ENCODE measurements at places on chromosomes 6 and 20.
A peak's percentile ranks its signal among the peaks of the same experiment; 100 is the strongest.

GRCh38 chr6:121653624-121654008 is 218.2 kb downstream of the GJA1 start:
- no peak for DNase-seq

- DNase-seq = no peak
Observed at GRCh38 chr6:373773-374724, 17.5 kb upstream of the IRF4 start.

GRCh38 chr6:6942831-6943230 is 164.9 kb upstream of the RREB1 start:
- DNase-seq = peak; percentile 4

GRCh38 chr20:21498195-21498594 is 15.7 kb downstream of the NKX2-2 start:
- DNase-seq = no peak

DNA sequence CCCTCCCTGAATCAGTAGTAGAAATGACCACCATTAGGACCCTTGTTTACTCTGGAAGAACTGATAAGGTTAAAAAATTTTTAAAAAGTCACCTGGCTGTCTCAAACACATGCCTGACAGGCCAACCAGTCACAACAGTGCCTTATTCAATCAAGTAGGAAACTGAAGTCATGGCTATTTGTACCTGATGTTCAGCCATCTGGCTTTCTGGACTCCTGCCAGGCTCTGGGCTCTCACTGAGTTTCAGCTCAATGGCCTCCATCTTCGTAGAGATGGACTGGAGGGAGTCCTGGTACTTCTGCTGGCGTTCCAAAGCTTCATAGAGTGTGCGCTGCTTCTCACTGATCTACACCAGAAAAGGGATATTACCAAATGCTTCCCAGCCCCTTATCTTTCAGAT is 343.8 kb downstream of the SYNE1 start:
- DNase-seq = no peak

DNA sequence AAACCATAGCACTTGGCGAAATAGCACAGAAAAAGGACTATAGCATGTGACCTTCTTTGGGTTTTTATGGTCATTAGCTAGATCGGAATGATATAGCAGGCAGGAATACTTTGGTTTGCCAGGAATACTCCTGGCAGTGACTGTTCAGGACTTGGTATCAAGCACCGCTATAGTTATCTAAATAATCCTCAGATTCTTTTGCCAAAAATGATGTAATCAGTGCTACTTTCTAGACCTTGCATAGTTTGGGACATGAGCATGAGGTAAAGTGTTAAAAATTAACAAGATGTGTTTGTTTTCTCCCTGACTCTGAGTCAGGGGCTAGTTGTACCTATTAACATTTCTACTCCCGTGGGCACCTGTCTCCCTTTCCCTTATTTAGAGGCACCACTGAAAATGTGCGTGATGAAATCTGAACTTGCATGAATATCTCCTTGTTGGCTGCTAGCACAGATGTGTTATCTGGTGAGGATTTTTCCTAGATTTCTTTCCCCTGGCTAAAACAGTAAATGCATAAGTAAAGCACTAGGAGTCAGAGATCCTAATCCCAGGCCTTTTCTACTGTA is 511.0 kb downstream of the CDKAL1 start:
- DNase-seq = no peak

- no peak for DNase-seq
Observed at GRCh38 chr6:53309059-53309900, 39.5 kb downstream of the ELOVL5 start.

GRCh38 chr20:49267327-49267726 is 10.5 kb downstream of the ZNFX1 start:
- DNase-seq = no peak

GRCh38 chr20:36888880-36889516 is 13.1 kb downstream of the TLDC2 start:
- DNase-seq = no peak

- DNase-seq = no peak
Observed at GRCh38 chr6:84249724-84250123, 22.3 kb upstream of the CEP162 start.

DNA sequence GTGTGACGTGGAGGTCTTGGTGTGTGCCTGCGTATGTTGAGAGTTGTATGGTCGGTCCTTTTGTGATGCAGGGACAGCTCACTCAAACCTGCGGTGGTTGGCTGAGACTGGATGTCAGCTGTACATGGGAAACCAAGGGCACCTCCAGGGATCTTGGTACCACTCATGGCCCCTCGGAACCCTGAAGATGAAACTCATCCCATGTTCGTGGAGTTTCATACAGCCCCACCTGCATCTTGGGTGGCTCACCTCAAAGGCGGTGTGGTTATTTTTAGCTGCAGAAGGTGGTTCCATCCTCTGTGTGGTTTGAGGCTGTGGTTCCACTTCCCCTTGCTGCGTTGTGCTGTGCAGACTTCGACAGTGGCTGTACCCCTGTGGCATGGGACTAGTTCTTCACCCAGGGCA is 52.6 kb upstream of the SLC22A1 start:
- DNase-seq = no peak

DNA sequence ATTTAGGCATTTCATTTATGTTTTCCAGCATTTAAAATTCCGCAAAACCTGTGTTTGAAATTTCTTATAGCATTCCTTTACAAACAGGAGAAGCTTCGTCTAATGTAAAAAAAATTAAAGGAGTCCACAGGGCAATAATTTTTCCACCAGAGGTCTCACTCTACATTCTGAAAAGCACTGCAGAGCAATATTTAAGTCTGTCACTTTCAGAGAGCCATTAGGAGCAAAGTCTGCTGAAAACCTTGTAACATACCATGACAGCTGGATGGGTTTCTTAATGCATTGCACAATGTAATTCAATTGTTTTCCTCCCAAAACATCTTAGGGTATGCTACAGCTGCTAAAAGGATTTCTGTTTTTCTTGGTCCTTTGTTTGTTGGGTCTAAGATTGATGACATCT is 18.0 kb downstream of the BAG2 start:
- DNase-seq = no peak

DNA sequence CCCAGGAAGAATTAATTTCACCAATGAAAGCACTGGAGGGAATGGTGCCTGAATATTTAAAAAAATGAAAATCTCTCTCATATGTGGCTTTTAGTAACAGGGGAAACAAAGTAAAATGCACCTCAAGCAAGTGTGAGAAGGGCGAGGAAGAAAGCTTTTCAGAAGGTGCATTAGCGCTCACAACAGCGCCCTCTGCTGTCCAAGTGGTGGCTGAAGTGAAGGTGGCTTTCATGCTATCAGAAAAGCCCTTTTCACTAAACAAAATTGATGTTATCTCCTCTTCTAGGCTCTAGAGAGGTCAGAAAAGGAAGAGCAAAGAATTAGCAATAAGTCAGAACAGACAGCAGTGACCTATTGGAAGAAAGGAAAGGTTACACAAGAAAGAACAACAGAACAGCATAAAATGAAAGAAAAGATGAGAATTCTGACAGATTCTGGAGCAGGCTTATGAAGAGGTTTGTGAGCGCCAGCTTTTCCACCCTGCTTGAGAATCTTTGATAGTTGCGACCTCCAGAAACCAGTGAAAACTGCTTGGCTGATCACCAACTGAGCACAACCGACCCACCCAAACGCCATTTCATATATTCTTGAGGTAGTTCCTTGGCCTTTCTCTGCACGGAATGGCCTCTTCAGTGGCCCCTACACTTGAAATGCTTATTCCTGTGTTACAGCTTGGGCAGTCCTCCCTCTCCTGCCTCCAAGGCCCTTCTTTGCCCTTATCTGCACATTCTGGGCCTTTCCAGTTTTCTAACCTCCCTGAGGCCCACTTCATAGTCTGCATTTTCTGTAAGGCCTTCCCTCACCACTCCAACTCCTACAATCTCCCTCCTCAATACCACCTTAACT is 45.3 kb downstream of the SMLR1 start:
- DNase-seq = peak; percentile 62

DNA sequence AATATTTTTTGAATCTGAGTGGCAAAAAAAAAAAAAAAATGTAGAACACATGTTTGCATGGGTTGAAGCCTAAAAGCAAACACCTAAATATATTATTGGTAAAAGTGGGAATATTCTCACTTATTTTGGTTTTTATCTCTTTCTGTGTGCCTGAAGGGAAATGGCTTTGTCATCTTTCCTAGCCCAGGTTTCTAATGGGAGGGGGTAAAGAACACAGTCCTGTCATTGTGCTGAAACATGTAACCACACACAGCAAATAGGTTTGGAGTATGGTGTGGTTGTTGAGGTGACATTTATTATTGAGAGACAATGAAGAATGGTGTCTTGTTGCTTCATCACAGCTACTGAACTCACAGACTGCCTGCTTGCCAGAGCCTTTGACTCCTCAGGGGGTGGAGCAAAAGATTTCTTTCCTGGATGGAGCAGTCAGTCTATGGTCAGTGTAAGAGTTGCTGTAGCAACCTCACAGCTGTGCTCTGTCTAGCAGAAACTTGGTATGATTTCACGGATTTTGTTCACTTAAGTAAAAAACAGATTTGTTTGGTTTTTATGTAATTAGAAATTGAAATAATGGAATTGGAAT is 70.2 kb downstream of the CEP57L1 start:
- DNase-seq = no peak

GRCh38 chr20:33009214-33010132 is 2.0 kb downstream of the BPIFB2 start:
- no peak for DNase-seq

DNA sequence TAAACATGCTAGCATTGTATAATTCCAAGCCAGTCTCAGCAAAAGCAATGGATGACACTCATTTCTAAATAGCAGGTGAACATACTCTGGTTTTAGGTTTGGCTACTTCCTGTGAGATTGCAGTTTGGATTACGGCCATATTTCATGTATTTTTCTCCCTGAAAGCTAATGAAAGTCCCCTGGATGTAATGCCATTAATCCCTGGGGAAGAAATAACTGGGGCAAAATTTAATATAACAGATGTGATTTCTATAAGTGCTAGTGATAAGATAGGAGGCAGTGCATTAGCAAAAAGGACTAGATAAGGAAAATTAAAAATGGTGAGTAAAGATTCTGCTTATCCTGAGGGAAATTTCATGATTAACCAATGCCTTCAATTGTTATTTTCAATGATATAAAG is 238.2 kb downstream of the ADGRB3 start:
- DNase-seq = no peak

DNA sequence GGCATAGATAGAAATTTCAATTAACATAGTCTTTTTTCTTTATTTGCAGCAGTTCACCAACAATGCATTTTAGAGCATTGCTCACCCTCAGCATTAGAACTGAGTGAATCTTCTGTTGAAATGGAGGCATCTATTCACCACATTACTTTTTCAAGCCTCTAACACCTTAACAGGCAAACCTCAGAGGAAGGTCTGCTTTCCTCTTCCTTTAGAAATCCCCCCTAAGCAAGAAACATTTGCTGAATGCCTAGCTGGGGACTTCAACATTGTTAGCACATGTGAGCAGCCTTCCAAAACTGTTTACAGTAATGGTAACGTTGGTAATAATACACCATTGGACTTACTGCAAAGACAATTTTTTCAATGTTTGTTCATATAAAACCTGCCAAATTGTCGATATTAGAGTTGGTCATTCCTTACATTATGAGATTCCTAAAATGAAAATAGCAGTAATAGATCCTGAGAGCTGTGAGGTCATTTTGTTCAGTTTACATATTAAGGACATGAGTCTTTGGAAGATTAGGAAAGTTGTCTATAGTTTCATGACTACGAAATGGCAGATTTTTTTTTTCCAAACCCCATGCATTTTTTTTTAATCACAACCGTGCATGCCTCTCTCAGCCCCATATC is 20.6 kb upstream of the AKIRIN2 start:
- DNase-seq = no peak

DNA sequence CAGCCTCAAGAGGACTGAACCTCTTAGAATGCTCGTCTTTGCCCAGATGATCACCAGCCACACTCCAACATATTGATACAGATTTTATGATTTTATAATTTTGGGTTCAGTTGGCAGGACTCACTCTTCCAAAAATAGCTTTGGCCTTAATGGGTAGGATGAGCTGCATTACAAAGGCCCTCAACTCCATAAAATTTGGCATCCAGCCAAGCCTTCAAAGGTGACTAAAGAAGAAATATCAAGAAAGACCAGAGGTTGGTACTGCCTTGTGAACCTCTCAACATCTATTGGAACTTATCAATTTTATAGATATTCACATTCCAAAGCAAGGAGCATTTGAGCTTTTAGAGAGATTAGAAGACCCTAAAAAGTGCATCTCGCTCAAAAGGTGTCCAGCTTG is 48.4 kb upstream of the SNAP25 start:
- no peak for DNase-seq

DNA sequence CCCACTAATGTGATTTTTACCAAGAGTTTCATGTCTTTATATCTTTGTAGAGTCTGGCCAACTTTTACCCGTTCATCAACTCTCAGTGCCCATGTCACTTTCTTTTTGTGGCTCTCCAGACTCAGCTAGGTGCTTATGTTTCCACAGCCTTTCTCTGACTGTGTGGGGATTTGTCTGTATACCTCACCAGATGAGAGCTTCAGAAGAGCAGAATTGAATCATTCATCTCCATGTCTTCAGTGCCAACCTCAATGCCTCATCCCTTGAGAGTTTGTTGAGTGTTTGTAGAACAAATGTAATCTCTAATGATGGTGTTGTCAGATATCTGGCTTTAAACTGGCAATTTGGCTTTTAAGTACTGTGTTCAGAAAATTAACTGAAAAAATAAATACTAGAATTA is 16.8 kb upstream of the CCN2 start:
- DNase-seq = no peak

DNA sequence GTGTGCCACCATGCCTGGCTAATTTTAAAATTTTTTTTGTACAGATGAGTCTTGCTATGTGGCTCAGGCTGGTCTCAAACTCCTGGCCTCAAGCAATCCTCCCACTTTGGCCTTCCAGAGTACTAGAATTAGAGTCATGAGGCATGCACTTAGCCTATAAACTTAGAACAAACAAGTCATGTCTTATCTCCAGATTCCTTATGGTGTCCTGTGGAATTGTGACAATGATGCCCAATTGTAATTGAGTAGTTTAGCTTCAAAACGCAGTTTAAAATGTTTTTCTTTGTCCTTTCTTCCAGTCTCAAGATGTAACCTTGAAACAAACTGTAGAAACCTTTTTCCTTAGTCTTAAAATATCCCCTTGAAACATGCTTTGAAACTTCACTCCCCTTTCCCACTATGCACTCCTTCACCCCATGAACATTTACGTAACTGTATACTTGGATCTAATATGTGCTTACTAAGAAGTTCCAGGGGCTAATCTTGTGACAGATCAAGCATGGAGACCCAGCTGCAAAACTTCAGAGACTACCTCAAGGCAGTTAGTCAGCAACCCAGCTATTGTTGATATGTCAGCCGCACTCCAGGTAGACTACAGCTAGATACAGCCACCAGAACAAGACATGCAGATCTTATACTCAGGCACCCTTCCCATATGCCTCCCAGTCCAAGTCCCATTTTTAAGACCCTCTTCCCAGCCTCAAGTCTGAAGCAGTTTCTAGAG is 46.2 kb downstream of the MAN1A1 start:
- DNase-seq = peak; percentile 6

- peak; percentile 11 for DNase-seq
Observed at GRCh38 chr6:25889877-25890853, 16.1 kb upstream of the SLC17A3 start.

DNA sequence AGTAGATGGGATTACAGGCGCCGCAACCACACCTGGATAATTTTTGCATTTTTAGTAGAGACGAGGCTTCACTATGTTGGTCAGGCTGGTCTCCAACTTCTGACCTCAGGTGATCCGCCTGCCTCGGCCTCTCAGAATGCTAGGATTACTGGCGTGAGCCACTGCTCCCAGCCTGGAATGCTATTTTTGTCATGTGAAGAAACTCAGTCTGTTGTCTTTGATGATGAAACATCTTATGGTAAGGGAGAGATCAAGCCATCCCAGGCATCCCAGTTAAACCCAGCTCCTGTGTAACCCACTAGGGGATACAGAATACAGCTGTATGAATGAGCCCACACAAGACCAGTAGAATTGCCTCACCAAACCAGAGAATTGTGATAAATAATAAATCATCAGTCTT is 83.6 kb upstream of the RBM24 start:
- no peak for DNase-seq

All from stimulated activated naive CD4-positive, alpha-beta T cell (primary cell).